ENCODE measurements at places on chromosomes 4 and X.
A peak's percentile ranks its signal among the peaks of the same experiment; 100 is the strongest.

GRCh38 chr4:106450249-106450648, 81.7 kb upstream of the GIMD1 start:
- no peak for DNase-seq

GRCh38 chrX:10483191-10483831, 137.1 kb downstream of the MID1 start:
- DNase-seq, result no peak

DNA sequence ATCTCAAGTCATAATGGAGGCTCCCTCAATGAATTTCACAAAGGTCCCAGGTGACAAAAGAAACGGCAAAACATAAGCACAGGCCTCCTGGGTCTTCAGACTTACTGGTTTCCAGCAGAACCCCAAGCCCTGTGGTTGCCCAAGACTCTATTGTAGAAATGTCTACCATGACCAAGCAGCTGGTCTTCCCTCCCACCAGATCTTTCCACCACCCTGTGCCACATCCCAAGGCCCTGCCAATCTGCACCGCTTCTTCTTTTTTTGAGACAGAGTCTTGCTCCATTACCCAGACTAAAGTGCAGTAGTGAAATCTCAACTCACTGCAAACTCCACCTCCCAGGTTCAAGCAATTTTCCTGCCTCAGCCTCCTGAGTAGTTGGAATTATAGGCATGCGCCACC, 23.2 kb upstream of the TXK start:
- DNase-seq, result no peak

- no peak for DNase-seq
These were observed 42.8 kb downstream of the ENPP6 start for GRCh38 chr4:184174571-184175488.

- no peak for DNase-seq
These were observed 179.8 kb downstream of the SPCS3 start for GRCh38 chr4:176499518-176499917.

- DNase-seq, result no peak
These were observed 9.2 kb upstream of the SYNPO2 start for GRCh38 chr4:118879409-118879808.

- no peak for DNase-seq
These were observed 14.5 kb upstream of the DKK2 start for GRCh38 chr4:107050525-107051135.

- DNase-seq, result no peak
These were observed 5.0 kb downstream of the NAF1 start for GRCh38 chr4:163161536-163162205.

- no peak for DNase-seq
These were observed 11.1 kb downstream of the SLC25A43 start for GRCh38 chrX:119410027-119410819.

DNA sequence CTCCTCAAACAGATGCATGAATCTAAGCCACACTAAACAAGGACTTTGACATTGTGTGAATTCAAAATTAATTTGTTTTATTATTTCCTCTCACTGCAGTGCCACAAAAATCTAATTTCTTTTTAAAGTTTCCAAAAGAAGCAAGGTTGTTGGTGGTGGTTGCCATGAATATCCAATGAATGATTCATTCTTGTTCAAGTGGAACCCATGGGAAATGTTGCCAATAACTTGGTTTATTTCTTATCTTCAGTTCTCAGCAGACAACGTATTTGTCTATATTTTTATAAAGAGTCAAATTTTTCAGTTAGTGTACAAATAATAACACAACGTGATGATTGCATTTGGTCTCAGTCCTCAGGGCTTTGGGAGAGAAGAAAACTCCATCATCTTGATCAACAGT, 309.4 kb upstream of the NOCT start:
- no peak for DNase-seq

DNA sequence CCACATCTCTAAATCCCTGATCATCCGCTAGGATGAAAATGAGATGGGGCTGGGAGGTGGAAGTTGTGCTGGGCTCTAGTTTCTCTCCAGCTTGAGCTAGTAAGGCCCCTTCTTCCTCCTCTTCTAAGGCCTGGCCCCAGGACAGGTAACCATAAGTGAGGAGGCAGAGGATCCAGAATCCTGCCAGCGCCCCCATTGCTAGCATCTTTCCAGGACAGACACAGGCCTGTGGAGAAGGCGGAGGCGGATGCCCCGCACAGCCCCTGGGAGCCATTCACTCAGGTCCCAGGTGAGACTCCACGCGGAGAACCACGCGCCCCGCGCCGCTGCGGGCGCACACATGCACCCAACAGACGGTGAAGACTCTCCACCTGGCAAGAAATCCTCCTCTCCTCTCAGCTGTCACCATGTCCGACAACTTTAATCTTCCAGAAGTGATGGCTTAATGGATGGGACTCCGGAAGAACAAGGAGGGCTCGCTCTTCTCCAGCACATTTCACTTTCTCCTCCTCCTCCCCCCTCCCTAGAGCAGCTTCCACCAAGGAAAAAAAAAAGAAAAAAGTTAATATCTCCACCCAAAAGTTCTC, 793 bp downstream of the ARSJ start:
- peak; percentile 43 for DNase-seq

GRCh38 chrX:55593756-55594257, 29.4 kb upstream of the FOXR2 start:
- DNase-seq, result no peak

DNA sequence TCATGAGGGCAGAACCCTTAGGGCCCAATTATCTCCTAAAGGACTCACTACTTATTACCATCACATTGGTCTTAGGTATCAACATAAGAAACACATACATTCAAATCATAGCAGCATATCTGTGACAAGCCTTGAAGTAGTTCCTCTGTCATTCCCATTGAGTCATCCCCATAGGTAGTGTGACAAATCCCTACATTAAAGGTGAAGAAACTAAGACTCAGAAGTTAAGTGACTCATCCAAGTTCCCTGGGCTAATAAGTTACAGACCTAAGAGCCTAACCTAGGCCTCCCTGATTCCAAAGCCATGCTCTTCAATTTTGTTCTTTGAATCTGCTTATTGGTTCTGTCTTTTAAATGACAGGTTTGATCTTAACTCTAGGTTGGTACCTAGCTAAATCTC, 58.2 kb downstream of the CD38 start:
- DNase-seq, result no peak
